ENCODE measurements at places on chromosomes 4 and X. TPM values are rescaled to one million over a fixed set of nuclear protein-coding genes. Genes with fewer than 3 reads are reported as not detected.
A peak's percentile ranks its signal among the peaks of the same experiment; 100 is the strongest.

The TCEAL5 gene
- not detected for total RNA-seq

- no peak overlapping the region for H3K4me3 ChIP-seq
- H3K27me3 ChIP-seq = peaks cover 2% of the 10 kb centered on the region
- H3K4me1 ChIP-seq = peaks cover 2% of the 10 kb centered on the region
- no peak for DNase-seq
Measured at GRCh38 chrX:119393144-119393543, 6.0 kb upstream of the SLC25A43 start.

DNA sequence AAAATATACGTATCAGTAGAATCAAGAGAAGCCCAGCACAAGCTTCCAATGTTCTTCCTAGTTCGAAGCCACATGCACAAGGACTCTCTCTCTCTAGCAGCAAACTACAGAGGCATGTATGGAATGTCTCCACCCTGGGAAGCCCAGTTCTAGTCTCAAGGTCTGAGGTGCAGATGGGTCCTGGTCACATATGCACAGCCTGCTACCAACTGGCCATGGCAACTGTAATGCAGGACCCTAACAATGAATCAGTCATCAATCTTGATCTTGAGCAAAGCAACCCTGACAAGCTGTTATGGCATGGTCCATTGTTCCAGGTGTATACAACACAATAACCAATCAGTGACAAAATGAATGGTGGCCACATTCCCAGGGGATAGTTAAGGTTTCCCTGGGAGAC, 55.8 kb downstream of the MBNL3 start:
- DNase-seq = no peak
- no peaks in the 10 kb centered on the region for H3K27me3 ChIP-seq
- H3K4me3 ChIP-seq = no peak overlapping the region
- H3K27ac ChIP-seq = no peak overlapping the region

The ARAF gene
- 75.9 TPM for total RNA-seq

The MAGEA8 gene
- total RNA-seq = not detected

The CYBB gene
- not detected for total RNA-seq

The CT83 gene
- total RNA-seq = not detected

DNA sequence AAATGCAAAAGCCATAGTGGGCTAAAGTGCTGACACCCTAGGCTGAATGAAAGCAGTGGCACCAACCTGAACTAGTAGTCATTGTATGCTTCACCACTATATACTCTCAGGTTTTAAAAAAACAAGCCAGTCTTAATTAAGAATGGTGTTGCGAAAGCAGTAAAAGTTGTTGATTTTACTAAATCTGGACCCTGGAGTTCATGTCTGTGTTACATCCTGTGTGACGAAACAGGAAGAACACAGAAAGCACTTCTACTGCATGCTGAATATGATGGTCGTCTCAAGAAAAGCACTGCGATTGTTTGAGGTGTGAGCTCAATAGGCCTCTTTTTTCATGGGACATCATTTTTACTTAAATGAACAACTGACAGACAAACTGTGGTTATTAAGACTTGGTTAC, 24.2 kb upstream of the GDPD2 start:
- H3K27me3 ChIP-seq = no peaks in the 10 kb centered on the region
- H3K4me1 ChIP-seq = no peaks in the 10 kb centered on the region
- peaks cover 16% of the 10 kb centered on the region for H3K36me3 ChIP-seq
- peak overlapping the region; percentile 29 for H3K27ac ChIP-seq

DNA sequence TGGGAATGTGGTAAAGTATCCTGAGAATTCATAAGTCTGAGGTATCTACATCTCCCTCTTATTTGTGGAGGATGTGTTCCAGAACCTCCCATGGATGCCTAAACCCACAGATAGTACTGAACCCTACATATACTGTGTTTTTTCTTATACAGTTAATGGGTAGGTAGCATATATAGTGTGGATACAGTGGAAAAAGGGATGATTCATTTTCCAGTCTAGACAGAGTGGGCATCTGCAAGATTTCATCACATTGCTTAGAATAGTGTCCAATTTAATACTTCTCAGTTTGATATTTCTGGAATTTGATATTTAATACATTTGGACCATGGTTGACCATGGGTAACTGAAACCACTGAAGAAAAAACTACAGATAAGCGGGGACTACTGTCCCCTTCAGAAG, 155.0 kb upstream of the ANKRD50 start:
- H3K27ac ChIP-seq = no peak overlapping the region
- H3K27me3 ChIP-seq = no peaks in the 10 kb centered on the region
- DNase-seq = no peak
- H3K4me1 ChIP-seq = no peaks in the 10 kb centered on the region

The SPANXA2 gene
- total RNA-seq = not detected

- no peaks in the 10 kb centered on the region for H3K36me3 ChIP-seq
- no peaks in the 10 kb centered on the region for H3K4me1 ChIP-seq
- DNase-seq = no peak
- no peak overlapping the region for H3K27ac ChIP-seq
- H3K27me3 ChIP-seq = peaks cover 6% of the 10 kb centered on the region
Measured at GRCh38 chr4:159086606-159087005, 16.3 kb upstream of the RAPGEF2 start.

Data from activated T-helper 1 cell treated with anti-CD3 and anti-CD28 coated beads, Interleukin-12 subunit alpha, Interleukin-12 subunit beta, Interleukin-2, Interleukin-4 antibody, amounts not matched to agents 30 ng/mL and 10 ng/mL and 1 ng/mL, durations not matched to agents 14 hours and 24 hours and 36 hours (primary cell).